ENCODE measurements at places on chromosomes 5 and 9. TPM values are rescaled to one million over a fixed set of nuclear protein-coding genes. Genes with fewer than 3 reads are reported as not detected.

The GPBP1 gene
- 79.9 TPM for total RNA-seq

The AHRR gene
- total RNA-seq, result 20.1 TPM

The STC2 gene
- 320 TPM for total RNA-seq

The ZFP37 gene
- 6.8 TPM for total RNA-seq

The CCDC152 gene
- total RNA-seq, result 0.78 TPM

The MEIKIN gene
- total RNA-seq, result not detected

The PCDHB7 gene
- total RNA-seq, result 2.0 TPM

The SLCO4C1 gene
- total RNA-seq, result not detected

The CDC20B gene
- total RNA-seq, result not detected

The PRSS3 gene
- total RNA-seq, result 0.39 TPM

The CYSTM1 gene
- 19.3 TPM for total RNA-seq

The PDE6A gene
- total RNA-seq, result not detected

The IL4 gene
- not detected for total RNA-seq

The PLAC8L1 gene
- not detected for total RNA-seq

The LCP2 gene
- total RNA-seq, result not detected

The IRX4 gene
- total RNA-seq, result not detected

The OR2V2 gene
- total RNA-seq, result not detected

The HMGXB3 gene
- 32.0 TPM for total RNA-seq

The TCOF1 gene
- total RNA-seq, result 8.8 TPM

The NFIB gene
- total RNA-seq, result 72.2 TPM

The SPRY4 gene
- total RNA-seq, result 27.2 TPM

The CDKN2B-AS1 gene
- total RNA-seq, result 6.7 TPM

The ANKRD55 gene
- total RNA-seq, result 0.13 TPM

The CER1 gene
- total RNA-seq, result not detected

The CA9 gene
- 2.2 TPM for total RNA-seq

The BTNL3 gene
- total RNA-seq, result not detected

The PCDHAC1 gene
- under 0.01 TPM for total RNA-seq

The GFI1B gene
- total RNA-seq, result not detected

The FAM151B gene
- 13.7 TPM for total RNA-seq

The PLPP7 gene
- total RNA-seq, result 9.6 TPM

The ANKDD1B gene
- 0.78 TPM for total RNA-seq

The FAM240B gene
- not detected for total RNA-seq

The BARHL1 gene
- not detected for total RNA-seq

The MRPL41 gene
- total RNA-seq, result 25.3 TPM

The LVRN gene
- total RNA-seq, result 1.6 TPM

The TRIM14 gene
- total RNA-seq, result 6.7 TPM

The TPRN gene
- 6.1 TPM for total RNA-seq

The GPR21 gene
- 2.4 TPM for total RNA-seq

The ECM2 gene
- 52.8 TPM for total RNA-seq

The ZNF454 gene
- total RNA-seq, result 2.5 TPM

The CFAP77 gene
- 0.13 TPM for total RNA-seq

The PCDHGA2 gene
- 4.7 TPM for total RNA-seq

The C5orf34 gene
- 6.7 TPM for total RNA-seq

The DOCK8 gene
- 4.4 TPM for total RNA-seq

The BHMT gene
- 2.5 TPM for total RNA-seq

The CCL28 gene
- total RNA-seq, result 15.7 TPM

The FOXD4L4 gene
- total RNA-seq, result 0.13 TPM

The SGTB gene
- total RNA-seq, result 59.2 TPM

The DIRAS2 gene
- under 0.01 TPM for total RNA-seq

The KIF24 gene
- 2.1 TPM for total RNA-seq

All from articular chondrocyte of knee joint (primary cell).